ENCODE measurements at places on chromosomes 12 and 14.

GRCh38 chr12:62227091-62227490 is 33.1 kb upstream of the USP15 start:
- DNase-seq, result no peak

- no peak for DNase-seq
Observed at GRCh38 chr12:76549131-76549530, 10.4 kb downstream of the OSBPL8 start.

- DNase-seq, result no peak
Observed at GRCh38 chr14:103319422-103319821, 14.6 kb upstream of the EIF5 start.

DNA sequence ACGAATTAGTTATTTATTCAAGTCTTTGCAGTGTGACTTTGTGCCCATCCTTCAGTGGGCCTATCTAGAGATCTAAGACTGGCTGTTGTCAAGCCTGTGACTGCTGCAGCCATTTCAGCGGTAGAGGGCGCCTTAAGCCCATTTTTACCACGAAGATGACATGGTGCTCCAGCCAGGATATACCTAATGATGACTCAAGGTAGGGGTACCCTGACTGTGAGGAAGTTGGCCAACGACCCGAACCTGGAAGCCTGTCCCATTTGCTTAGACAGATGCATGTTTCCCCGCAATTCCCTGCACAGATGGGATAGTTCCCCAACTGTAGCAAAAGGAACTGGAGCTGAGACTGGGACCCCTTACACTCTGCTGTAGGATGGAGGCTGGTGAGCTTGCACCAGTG is 41.3 kb downstream of the RAB3IP start:
- DNase-seq, result no peak

DNA sequence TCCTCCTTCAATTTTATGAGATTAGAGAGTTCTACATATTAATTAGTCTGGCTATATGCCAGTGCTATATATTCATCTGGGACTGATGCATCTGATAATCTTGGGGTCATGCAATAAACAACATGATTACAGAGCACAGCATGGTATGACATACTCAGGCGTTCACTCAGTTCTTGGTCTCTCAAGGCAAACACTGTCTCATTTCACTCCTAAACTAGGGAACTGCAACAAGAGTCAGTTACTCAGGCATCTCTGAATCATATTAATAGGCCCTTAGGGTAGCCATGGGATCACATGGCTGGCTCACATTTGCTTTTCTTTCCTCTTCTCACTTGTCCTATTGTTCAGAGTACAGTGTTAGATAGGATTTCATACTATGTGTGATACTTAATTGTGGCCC is 91.8 kb upstream of the TMEM260 start:
- DNase-seq, result no peak

GRCh38 chr12:53205747-53206419 is 1.2 kb downstream of the ITGB7 start:
- peak; percentile 37 for DNase-seq

DNA sequence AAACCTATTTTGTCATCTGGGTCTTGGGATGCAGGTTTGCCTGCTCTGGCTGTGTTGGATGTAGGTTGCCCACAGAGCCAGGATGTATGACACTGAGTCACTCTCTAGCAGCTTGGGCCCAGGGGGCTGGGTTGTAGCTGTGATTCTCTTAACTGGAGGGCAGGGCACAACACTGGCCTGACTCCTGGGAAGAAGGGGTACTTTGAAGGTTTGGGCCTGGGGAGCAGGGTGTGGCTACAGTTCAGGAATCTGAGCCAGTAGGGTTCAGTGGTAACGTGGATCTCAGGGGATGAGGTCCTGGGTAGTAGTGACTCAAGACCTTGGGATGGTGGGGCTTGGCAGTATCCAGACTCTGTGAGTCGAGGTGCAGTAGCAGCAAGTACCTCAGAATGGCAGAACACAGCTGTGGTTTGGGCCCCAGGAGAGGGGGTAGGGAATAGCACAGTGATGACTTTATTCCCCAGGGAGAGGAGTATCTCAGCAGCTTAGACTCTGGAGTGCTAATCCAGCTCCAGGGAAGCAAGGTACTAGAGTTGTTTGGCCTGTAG is 25.7 kb downstream of the TBC1D15 start:
- DNase-seq, result no peak

DNA sequence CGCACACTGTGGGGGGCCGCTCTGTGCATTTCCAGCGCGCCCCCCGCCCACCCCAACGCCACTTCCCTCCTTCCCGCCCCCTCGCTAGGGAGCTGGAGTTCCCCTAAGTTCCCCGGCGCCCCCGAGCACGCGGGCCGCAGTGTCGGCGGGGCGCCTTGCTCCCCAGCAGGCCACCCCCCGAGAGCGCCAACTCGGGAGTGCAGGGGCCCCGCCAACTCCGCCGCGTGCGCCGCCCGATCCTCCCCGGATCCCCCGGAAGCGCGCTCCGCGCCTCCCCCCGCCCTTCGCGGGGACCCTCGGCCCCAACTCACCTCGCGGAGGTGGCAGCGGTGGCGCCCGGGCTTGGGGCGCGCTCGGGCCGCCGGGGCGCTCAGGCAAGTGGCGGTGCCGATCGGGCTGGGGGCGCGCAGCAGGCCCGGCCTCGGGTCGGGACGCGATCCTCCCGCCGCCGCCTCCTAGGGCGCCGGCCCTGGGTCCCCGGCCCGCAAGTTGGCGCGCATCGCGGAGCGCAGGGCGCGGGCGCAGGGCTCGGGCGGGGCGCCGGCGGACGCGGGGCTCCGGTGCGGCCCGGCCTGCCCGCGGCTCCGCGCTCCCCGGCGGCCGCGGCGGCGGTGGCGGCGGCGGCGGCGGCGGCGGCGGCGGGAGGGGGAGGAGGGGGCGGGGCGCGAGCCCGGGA is at the start of gene NCOR2:
NCOR2 (minus strand) TSS at position 616 of the 676 bp plus-strand sequence. CDS start 72,361 bp downstream, outside the sequence.
- DNase-seq, result peak; percentile 15

- no peak for DNase-seq
Observed at GRCh38 chr12:40947797-40948196, 240.3 kb upstream of the PDZRN4 start.

DNA sequence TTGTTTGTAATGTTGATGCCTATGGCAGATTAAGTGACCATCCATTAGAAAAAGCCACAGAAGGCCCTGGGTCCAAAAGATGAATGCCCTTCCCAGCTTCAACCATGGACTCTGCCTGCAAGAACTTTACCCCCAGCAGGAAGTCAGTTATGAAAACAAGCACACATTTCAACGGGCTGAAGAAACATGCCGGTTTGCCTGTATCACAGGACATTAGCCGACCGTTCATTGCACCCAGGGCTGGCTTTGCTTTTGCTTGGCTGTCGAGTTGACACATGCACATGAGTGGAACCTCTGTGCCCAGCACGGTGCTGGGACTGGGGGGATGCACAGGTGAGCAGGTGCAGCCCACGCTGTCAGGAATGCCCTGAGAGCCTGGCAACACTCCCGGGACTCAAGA is 1087.0 kb downstream of the BCL11B start:
- no peak for DNase-seq

- DNase-seq, result no peak
Observed at GRCh38 chr12:119713551-119714031, 45.7 kb downstream of the PRKAB1 start.

- DNase-seq, result no peak
Observed at GRCh38 chr14:68823434-68824206, 30.8 kb upstream of the ZFP36L1 start.

DNA sequence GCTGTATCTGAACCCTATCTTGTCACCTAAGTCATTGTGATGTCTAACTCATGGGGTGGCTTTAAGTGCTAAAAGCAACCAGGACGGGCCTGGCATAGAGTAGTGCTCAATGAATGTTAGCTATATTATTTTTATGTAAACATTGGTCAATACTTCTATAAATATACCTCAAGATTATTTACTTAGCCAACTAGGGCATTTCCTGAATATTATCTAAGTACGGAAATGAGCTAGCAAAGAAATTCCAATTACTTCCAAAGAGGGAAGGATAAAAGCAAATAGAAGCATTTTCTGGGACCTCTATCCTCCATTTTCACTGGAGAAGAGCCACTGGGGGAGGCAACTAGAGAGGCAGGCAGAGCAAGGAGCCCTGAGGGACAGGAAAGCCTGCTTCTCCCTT is 20.6 kb downstream of the CCDC92 start:
- DNase-seq, result no peak

- no peak for DNase-seq
Observed at GRCh38 chr12:78157199-78157598, 326.5 kb downstream of the NAV3 start.

GRCh38 chr14:67918838-67919237 is 99.3 kb downstream of the RAD51B start:
- no peak for DNase-seq
